ENCODE measurements at places on chromosomes 2 and 18.
A peak's percentile ranks its signal among the peaks of the same experiment; 100 is the strongest.

DNA sequence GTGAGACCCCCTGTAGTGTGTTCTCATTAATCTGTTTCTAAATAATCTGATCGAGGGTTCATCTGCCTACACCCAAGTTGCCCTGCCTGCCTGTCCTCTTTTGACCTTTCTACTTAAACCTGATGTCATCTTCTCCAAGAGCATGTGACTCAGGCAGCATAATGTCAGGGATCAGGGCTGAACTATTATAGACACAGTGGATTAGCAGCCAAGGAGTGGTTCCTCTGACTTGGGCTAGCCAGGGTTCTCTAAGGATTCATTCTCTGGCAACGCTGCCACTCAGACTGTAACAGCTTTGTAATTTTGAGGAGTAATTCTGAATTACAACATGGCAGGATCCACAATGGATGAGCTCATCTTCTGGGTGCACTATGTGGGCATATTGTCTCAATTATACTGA is 124.0 kb downstream of the MDH1 start:
- DNase-seq = no peak

- DNase-seq = no peak
Measured at GRCh38 chr2:231094736-231095346, 30.0 kb downstream of the HTR2B start.

GRCh38 chr2:99728166-99728565 is 238.3 kb upstream of the REV1 start:
- DNase-seq = no peak

GRCh38 chr18:29651122-29651680 is 1391.3 kb downstream of the DSC3 start:
- no peak for DNase-seq

DNA sequence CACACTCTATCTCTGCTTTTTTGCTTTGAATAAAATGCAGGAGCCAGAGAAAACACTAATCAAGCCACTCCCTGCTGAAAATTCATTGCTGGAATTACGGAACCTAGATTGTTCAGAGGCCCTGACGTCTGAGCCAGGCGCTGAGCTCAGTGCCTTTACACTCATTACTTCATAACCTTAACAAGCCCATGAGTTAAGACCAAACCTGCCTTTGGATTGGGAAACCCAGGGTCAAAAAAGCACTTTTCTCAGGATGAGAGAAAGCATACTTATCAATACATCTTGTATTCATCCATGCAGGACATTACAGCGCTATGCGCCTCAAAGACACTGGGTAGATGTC is 762 bp downstream of the INO80C start:
- no peak for DNase-seq

GRCh38 chr18:38035193-38035592 is 469.6 kb upstream of the CELF4 start:
- no peak for DNase-seq

DNA sequence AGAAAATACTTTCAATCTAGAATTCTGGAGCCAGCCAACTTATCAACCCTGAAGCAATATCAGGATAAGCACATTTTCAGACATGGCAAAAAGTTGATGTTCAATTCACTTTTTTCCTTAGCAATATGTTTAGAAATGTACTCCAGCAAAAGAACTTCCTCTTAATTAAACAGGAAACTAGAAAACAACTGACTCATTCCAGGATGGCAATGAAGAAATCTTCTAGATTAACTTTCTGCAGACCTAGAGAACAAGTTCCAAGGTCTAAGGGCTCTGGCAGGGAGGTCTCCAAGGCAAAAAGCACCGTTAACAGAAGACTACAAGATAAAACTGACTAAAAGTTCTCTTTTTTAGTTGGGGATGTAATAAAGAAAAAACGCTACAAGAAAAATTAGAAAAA is 69.2 kb upstream of the VWC2L start:
- DNase-seq = no peak

DNA sequence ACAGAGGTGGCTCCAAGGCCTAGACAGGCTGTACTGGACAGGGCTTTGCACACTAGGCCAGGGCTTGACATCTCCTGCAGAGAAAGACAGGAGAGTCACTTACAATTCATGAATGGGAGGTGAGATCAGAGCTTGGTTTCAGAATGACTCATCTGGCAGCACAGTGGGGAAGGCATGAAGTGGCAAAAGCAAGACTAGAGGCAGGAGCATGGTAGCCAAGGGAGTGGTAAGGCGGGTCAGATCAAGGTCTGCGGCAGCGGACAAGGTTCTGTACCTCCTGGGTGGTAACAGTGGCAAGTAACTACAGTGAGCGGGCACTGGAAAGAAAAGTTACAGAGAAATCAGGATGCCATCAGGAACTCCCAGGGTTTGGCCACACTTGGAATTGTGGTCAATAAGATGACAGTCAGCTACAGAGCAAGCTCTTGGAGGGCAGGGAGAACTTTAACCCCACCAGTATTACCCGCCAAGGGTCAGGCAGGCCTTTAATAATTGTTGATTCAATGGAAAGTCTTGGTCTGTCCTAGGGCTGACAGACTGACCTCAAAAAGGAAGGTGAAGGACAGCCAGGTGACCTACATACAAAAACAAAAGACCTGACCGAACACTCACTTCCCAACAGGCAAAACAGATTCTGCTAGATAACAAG is 5.7 kb downstream of the MCFD2 start:
- DNase-seq = no peak

- no peak for DNase-seq
Measured at GRCh38 chr2:196719110-196719872, 79.8 kb downstream of the CCDC150 start.

DNA sequence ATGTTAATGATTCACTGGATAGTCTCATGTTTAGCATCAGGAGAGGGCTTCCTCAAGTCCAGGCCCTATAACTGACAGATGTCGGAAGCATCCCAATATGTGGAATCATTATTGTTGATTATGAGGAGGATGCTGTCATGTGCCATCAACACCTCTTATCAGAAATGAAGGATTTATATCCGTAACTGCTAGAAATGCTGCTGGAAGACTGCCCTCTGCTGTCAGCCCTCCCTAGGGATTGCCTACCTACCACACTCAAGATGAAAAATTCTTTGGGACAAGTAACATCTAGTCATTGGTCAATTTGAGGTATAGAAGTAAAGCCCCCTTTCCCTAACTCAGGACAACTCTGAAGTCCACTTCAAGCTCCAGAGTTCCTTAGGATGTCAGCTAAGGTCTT is 1166.5 kb upstream of the NXPH2 start:
- no peak for DNase-seq

- no peak for DNase-seq
Measured at GRCh38 chr18:13191779-13192178, 26.8 kb upstream of the LDLRAD4 start.

DNA sequence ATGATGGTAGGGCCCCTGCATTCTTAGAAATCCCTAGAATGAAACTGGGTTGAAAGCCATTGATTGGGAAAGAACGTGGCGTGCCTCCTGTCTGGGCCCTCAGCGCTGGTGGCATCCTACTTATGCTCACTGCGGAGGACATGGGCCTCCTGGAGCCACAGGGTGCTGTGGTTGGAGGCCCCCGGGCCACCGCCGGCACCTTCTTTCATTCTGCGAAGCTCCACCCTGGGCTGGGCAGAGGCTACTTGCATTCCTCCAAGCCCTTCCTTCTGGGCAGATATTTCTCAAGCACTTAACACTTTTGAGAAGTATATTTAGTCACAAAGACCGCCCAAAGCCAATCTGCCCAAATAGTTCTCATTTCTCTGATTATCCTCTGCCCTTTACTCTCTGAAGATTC is 311.9 kb downstream of the MYCN start:
- DNase-seq = no peak

- DNase-seq = no peak
Measured at GRCh38 chr2:10196110-10196892, 73.8 kb downstream of the RRM2 start.

- DNase-seq = no peak
Measured at GRCh38 chr2:12320027-12320734, 396.6 kb upstream of the TRIB2 start.

DNA sequence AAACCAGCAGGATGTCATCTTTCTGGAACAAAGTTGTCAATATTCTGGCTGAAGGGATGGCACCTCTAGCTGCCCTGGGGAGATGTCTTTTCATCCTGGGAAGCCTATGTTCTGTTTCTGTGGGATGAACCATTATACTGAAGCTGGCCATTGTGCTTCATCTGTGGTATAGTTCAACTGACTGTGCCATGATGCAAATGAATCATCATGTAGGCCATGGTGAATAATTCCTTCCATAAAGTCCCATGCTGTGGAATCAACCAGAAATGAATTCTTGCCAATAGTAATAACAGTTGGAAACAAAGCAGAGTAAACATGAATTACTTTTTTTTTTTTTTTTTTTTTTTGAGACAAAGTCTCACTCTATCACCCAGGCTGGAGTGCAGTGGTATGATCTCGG is 64.1 kb upstream of the CNGA3 start:
- no peak for DNase-seq

DNA sequence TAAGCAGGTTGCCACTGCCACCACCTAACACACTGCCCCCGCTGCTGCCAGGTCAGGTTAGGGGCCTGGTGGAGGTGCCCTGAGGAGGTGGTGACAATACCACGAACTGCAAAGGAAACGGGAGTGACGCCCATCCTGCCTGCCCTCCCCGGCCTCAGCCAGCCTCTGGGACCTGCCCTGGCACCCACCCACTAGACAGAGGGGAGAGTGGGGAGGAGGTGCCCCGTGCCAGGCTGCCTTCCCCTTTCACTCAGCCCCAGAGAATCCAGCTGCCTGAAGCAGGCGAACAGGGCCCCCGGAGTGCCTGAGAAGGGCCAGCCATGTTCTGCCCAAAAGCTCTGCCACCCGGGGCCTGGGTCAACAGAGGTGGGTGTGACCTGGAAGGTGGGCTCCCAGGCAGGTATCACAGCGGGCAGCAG is 44.5 kb upstream of the FOSL2 start:
- no peak for DNase-seq

DNA sequence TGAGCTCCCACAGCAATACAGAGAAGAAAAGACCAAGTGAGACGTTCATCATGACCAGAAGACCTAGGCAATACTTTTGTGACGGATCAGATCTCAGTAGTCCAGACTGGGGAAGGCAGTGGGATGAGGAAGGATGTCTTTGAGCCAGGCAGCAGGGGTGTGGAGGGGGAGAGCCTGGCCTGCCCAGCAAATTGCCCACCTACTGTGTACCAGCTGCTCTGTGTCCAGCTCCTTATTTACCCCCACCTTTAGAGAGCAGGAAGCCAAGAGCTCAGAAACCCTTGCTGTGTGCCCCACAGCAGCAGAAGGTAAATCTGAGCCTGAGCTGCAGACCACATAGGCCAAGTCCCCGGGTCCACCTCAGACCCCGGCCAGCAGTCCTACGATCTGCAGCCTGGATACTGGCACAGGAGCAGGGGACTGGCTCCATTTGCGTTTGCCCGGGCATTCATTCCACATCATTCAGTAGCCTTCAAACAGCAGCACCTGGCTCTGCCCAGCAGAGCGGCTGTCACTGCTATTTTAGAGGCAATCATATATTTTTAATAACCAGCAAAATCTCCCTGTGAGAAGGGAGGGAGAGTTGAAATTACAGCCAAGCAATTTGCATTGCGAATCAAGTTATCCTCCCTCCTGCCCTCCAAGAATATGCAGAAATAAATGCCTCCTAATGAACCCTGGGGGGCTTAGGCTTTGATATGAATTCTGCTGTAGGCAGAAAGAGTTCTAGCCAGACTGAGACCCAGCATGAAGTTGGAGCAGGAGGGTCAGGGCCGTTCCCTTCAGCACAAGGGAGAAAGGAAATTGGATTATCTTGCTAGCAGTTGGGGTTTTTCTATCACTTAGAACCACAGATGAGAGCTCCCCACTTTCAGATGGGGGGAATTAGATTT is 110.0 kb upstream of the FZD7 start:
- peak; percentile 74 for DNase-seq

DNA sequence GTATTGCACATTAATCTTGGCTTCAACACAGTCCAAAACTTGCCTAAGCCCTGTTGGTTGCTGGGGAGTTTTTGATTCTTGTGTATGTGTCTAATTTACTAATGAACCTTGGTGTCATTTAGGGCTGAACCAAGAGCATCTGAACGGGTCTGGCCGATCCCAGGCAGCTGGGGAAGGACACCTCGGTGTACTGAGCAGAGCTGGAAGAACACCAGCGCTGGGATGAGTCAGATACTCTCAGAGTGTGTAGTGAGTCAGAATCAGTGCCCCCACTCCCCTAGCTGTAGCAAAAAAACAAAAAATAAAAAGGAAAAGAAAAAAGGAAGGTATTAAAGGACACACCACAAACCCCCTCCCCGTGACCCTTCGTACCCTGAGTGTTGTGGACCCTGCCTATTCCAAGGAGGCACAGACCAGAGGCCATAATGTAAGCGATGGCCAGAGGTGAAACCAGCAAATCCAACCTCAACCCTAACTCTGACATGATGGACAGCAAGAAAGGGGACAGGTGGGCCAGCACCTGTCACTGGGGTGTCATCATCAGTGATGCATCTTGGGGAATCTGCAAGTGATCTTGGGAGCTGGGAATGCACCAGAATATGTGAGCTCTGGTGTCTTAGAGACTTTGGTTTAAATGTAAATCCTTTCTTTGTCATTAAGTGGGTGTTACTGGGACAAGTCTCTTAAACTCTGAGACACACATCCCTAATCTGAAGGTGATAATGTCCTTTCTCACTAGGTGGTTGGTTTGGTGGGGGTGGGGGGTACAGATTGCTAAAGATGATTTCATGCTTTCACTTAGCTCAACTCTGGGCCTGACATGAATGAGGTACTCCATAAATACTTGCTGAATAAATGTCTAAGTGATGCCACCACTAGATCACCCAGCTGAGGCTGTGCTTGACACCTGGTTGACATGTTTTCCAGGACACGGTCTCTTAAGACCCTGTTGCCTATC is 34.2 kb upstream of the NCOA1 start:
- DNase-seq = no peak

DNA sequence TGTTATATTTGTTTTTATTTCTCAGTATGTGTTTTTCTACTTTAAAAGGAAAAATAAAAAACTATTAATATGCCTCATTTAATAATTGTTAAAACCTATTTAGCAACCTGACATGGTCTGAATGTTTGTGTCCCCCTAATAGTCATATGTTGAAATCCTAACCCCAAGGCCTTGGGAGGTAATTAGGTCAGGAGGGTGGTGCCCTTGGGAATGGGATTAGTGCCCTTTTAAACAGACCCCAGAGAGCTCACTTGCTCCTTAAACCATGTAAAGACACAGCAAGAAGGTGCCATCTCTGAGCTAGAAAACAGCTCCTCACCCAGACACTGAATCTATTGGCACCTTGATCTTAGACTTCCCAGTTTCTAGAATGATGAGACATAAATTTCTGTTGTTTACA is 71.8 kb downstream of the CHST9 start:
- DNase-seq = no peak

DNA sequence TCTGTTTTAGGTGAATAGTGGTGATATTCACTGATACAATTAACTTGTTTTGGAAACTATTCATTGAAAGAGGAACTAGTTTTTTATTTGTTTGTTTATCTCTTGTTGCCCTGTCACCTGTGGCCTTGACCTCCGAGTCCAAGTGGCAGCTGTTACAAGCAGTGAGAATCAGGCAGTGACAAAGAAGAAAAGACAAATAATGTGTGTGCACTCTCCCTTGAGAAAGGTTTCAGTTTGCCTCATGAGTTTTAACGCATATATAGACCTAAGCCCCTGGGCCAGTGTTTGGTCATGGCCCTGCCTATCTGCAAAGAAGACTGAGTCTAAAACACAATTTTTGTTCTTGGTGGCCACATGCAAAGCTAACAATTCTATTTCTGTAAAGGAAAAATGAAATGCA is 15.3 kb downstream of the KYNU start:
- no peak for DNase-seq

Data from NCI-H2081 (cell line).